Cortex of kidney (tissue), 1 donor: ENCODE measurements at places on chromosomes 12 and 14.

GRCh38 chr14:54172562-54172961 is 215.9 kb upstream of the BMP4 start:
- no peak for DNase-seq

GRCh38 chr12:72888693-72889092 is 616.5 kb downstream of the TRHDE start:
- DNase-seq, result no peak

GRCh38 chr14:93002851-93003298 is 79.9 kb downstream of the CHGA start:
- no peak for DNase-seq

DNA sequence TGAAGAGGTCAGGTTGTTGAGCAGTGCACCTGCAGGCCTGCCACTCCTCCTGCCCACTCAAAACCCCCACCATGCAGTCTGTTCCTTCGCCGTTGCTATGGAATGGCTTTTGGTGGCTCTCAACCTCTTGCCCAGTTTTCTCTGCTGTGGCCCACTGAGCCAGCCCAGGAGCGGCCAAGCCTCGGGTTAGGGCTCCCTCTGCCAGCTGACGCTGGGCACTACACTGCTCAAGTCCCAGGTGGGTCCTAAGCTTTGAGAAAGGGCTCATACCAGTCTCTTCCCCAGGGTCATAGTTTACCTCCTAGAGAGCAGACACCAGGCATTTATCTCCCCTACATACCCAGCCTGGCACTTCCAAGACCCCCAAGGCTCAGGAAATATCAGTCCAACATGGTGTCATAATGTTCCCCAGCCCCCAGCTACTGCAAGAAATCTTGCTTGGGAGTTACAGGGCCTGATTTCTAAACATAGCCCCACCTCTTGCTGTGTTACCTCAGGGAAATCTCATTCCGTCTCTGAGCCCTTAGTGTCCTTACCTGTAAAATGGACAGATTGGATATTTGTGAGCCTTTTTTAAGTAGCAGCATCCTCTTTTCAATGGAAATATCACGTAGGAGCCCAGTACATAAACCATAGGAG is 59.4 kb downstream of the TSPAN11 start:
- DNase-seq, result no peak

DNA sequence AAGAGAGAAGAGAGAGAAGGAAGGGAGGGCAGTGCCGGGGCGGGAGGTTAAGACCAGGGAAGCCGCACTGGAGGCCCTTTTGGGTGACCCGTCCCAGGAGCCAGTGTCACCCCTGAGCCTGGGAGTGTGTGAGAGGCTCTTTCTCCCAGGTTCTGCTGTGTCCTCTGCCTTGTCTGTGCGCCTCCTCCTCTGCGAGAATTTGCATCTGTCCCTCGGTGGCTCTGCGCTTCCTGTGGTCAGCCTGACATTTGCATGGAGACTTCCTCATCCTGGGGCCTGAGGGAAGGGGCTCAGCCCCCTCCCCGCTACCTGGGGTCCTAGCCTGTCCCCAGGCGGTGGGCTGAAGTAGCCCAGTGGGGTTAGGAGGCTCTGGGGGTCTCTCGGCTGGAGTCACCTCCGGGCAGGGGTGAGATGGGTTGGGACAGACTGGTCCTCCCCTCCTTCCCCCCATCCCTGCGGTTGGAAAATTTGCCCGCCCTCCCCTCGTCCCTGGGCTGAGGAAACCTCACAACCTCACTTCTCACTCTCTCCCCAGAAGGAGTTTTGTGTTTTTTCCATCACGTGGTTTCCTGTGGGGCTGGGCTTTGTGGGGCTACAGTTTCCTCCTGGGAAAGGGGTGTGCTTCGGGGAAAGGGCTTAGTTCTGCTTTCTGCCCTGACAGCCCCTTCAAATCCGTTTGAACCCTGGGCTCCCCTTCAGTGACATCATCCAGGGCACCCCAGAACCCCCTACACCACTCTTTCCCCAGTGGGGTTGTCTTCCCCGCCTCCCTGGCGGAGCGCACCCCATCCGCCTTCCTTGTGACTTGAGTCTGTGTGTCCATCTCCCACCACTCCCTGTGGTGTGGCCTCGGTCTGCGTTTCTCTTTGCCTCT is 2.5 kb downstream of the PTPN6 start:
- DNase-seq, result no peak

GRCh38 chr12:24066865-24067264 is 117.4 kb upstream of the SOX5 start:
- DNase-seq, result no peak

- no peak for DNase-seq
Observed at GRCh38 chr12:105622846-105623736, 292.6 kb downstream of the C12orf75 start.

GRCh38 chr14:31229638-31230572 is 22.3 kb upstream of the HECTD1 start:
- DNase-seq, result no peak

- no peak for DNase-seq
Observed at GRCh38 chr12:356276-356988, 32.7 kb downstream of the KDM5A start.

GRCh38 chr14:61240206-61240605 is 40.9 kb downstream of the TMEM30B start:
- no peak for DNase-seq

DNA sequence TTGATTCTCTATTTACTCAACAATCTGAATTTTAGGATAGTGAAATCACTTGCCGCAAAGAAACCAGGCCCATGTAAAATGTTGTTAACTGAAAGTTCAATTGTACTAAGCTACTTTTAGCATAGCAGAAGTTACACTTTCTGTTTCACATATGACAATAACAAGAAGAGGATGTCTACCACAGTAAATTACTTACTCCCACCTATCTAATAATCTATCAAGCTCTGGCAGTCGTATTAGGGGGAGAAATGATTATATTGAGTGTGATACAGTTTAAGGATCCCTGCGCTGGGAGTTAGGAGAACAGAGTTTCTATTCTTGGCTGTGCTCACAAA is 66.5 kb upstream of the CAND1 start:
- no peak for DNase-seq
